ENCODE measurements at places on chromosomes 12 and 14. TPM values are rescaled to one million over a fixed set of nuclear protein-coding genes. Genes with fewer than 3 reads are reported as not detected.

KITLG gene
- 15.8 TPM for total RNA-seq

- peaks cover 4% of the 10 kb centered on the region for H3K4me1 ChIP-seq
- no peak overlapping the region for H3K27ac ChIP-seq
- H3K27me3 ChIP-seq = no peaks in the 10 kb centered on the region
- H3K36me3 ChIP-seq = no peaks in the 10 kb centered on the region
- no peak for DNase-seq
Observed at GRCh38 chr12:101570047-101570446, 24.7 kb upstream of the MYBPC1 start.

PLXNC1 gene
- 1.4 TPM for total RNA-seq

DNA sequence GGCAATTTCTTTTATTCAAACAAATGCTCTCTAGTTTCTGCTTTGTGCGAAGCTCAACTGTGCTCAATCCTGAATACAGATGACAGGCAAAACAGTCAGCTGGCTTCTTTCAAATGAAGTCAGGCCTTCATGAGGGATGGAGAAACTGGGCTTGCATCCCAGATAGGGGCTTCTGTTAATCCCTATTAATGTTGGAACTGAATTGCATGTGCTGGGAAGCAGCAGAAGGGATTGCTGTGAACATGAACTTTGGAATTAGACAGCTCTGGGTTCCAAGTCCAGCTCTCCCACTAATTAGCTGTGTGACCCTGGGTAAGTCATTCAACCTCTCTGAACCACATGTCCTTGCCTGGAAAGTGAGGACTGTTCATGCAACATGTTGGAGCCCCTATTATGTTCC is 21.1 kb upstream of the CORO1C start:
- H3K4me1 ChIP-seq = no peaks in the 10 kb centered on the region
- DNase-seq = no peak
- no peak overlapping the region for H3K27ac ChIP-seq

GRCh38 chr14:70972107-70972976 is 65.1 kb downstream of the PCNX1 start:
- H3K36me3 ChIP-seq = no peaks in the 10 kb centered on the region
- H3K4me3 ChIP-seq = no peak overlapping the region
- peak; percentile 71 for DNase-seq
- no peak overlapping the region for H3K27ac ChIP-seq

DNA sequence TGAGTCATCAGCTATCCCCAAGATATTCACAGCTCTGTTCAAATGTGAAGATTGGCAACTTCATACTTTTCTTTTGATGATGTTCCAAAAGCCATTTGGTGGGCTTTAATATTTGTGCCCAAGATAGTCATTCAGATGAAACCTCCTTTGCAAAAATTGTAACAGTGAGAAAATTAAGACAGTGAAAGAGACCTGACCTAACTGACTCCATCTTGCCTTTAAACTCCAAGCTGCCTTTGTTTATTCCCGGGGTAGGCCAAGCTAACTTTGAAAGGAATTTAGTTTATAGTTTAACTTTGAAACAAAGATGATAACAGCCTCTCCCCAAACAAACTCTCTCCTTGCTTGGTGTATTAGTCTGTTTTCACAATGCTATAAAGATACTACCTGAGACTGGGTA is 221.1 kb downstream of the KTN1 start:
- H3K36me3 ChIP-seq = no peaks in the 10 kb centered on the region
- H3K4me1 ChIP-seq = peaks cover 38% of the 10 kb centered on the region
- H3K4me3 ChIP-seq = no peak overlapping the region
- no peaks in the 10 kb centered on the region for H3K27me3 ChIP-seq

DNA sequence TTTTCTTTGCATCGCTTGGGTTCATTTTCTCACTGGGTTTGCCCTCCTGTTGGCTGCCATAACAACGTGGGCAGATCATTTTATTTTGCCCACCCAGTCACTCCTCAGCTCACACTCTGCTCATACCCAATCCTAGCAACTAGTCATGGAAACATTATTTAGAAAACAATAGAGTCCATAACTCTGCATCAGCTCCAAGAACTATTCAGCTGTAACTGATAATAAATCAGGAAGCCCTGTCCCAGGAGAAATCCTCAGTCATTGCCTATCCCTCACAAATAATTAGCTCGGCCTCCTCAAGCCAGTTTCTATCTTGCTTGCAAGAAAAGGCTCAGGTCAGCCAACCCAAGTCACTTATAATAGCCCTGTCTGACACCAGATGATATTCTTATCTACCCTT is 43.2 kb downstream of the RTN1 start:
- no peaks in the 10 kb centered on the region for H3K36me3 ChIP-seq
- H3K4me3 ChIP-seq = no peak overlapping the region
- peaks cover 34% of the 10 kb centered on the region for H3K4me1 ChIP-seq

AQP5 gene
- total RNA-seq = 0.45 TPM

- H3K27me3 ChIP-seq = no peaks in the 10 kb centered on the region
- peak overlapping the region; percentile 74 for H3K27ac ChIP-seq
- no peak overlapping the region for H3K4me3 ChIP-seq
- H3K4me1 ChIP-seq = peaks cover 87% of the 10 kb centered on the region
- peaks cover 4% of the 10 kb centered on the region for H3K36me3 ChIP-seq
Observed at GRCh38 chr12:104410326-104410725, 46.4 kb upstream of the CHST11 start.

DNA sequence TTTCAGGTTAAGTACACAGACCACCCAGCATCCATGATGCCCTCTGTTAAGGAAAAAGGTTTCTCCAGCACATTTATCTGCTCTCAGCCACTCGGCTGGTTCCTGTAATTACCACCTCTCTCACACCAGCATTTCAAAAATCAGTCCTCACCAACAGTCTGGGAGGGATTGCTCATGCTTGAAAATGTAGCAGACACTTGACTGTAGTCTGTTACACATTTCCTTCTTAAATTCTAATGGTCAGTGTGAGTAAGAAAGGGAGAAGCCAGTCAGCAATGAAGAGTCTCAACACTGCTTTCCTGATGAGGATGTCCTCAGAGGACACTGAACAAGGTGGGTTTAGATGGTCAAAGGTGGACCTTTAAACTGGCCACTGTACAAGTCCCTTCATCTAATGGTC is 6.0 kb downstream of the ZBTB39 start:
- H3K4me1 ChIP-seq = peaks cover 5% of the 10 kb centered on the region
- 0 out of 2 replicates have a peak, but pooled peaks cover 8% of the 10 kb centered on the region for H3K36me3 ChIP-seq
- no peak overlapping the region for H3K4me3 ChIP-seq
- no peaks in the 10 kb centered on the region for H3K27me3 ChIP-seq
- DNase-seq = no peak

CYP46A1 gene
- total RNA-seq = not detected

- H3K36me3 ChIP-seq = peaks cover 12% of the 10 kb centered on the region
- no peak overlapping the region for H3K27ac ChIP-seq
- H3K27me3 ChIP-seq = no peaks in the 10 kb centered on the region
- H3K4me3 ChIP-seq = no peak overlapping the region
- peaks cover 85% of the 10 kb centered on the region for H3K4me1 ChIP-seq
Observed at GRCh38 chr14:74577948-74578275, 34.1 kb downstream of the LTBP2 start.

- no peak overlapping the region for H3K4me3 ChIP-seq
- no peak for DNase-seq
- no peak overlapping the region for H3K27ac ChIP-seq
- H3K4me1 ChIP-seq = no peaks in the 10 kb centered on the region
- H3K27me3 ChIP-seq = peaks cover 16% of the 10 kb centered on the region
- no peaks in the 10 kb centered on the region for H3K36me3 ChIP-seq
Observed at GRCh38 chr12:103334466-103334865, 161.3 kb downstream of the C12orf42 start.

KRT77 gene
- not detected for total RNA-seq

DNA sequence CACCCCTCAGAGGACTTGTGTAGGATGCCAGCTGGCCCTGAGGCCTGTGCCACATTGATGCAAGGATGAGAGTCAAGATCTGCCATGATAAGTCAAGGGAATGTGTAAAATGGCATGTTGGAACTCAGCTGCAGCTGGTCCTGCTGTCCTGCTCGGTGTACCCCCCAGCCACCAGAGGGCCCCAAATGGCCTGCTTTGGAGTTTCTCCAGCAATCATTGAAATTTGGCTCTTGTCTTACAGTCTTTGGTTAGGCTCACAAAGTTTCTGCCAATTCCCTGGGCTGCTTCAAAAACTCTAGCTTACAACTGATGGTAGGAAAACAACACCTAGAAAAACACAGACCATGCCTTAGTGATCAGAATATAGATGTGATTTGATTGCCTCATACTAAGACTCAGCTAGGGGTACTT is 76.8 kb downstream of the HSD17B6 start:
- H3K4me3 ChIP-seq = no peak overlapping the region
- H3K27me3 ChIP-seq = no peaks in the 10 kb centered on the region
- peak; percentile 37 for DNase-seq

Data from PC-9 (cell line).